ENCODE measurements at places on chromosomes 11 and 22.

- no peak overlapping the region for H3K4me3 ChIP-seq
- peaks cover 12% of the 10 kb centered on the region for H3K4me1 ChIP-seq
- H3K27me3 ChIP-seq = no peaks in the 10 kb centered on the region
- no peak for DNase-seq
- H3K27ac ChIP-seq = no peak overlapping the region
These were observed 2.6 kb downstream of the CYTH4 start for GRCh38 chr22:37284805-37285355.

GRCh38 chr11:22163394-22163797, 29.5 kb upstream of the ANO5 start:
- no peak overlapping the region for H3K4me3 ChIP-seq
- H3K36me3 ChIP-seq = no peaks in the 10 kb centered on the region
- no peaks in the 10 kb centered on the region for H3K4me1 ChIP-seq
- H3K27me3 ChIP-seq = no peaks in the 10 kb centered on the region
- no peak overlapping the region for H3K27ac ChIP-seq
- DNase-seq = no peak

- no peak for DNase-seq
- H3K27ac ChIP-seq = no peak overlapping the region
- no peak overlapping the region for H3K4me3 ChIP-seq
- H3K4me1 ChIP-seq = no peaks in the 10 kb centered on the region
- H3K27me3 ChIP-seq = no peaks in the 10 kb centered on the region
These were observed 9.3 kb upstream of the VPS37C start for GRCh38 chr11:61170566-61170965.

DNA sequence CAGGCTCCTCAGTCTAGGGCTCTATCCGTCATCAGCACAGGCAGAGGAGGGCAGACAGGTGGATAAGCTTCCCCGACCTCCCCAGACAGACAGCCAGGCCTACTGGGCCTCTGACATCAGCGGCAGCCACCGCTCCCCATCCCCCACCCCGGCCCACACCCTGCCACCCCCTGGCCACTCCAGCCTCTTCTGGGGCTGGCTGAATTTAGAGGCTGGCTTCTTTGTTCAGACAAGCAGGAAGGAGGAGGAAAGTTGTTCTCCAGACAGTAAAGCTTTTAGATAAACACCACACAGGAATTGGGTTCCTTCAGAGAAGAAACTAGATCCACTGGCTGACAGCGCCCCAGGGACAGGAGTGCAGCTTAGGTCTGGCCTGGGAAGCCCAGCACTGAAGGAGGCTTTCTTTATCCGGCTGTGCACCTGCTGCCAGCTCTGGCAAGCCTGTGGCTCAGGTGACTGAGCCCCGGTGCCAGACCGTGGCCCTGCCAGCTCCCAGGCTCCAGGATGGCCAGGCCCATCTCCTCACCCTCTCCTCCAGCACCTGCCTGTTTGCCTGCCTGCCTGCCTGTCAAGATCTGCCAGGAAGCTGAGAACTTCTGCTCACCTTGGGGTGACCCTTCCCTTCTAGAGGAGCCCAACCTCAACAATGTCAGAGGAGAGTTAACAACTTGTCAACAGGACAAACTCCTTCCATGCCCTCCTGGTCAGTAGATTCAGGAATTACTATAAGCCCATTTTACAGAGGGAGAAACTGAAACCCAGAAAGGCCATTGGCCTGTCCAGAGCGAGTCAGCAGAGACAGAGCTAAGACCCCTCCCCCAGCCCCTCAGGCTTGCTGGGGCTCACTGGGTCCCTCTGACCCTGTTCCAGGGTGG, 44.0 kb upstream of the KLHL35 start:
- H3K4me3 ChIP-seq = no peak overlapping the region
- no peak for DNase-seq
- H3K27me3 ChIP-seq = no peaks in the 10 kb centered on the region
- H3K36me3 ChIP-seq = no peaks in the 10 kb centered on the region
- peak overlapping the region; percentile 78 for H3K27ac ChIP-seq
- H3K4me1 ChIP-seq = peaks cover 21% of the 10 kb centered on the region

GRCh38 chr11:85806876-85807275, 4.1 kb downstream of the SYTL2 start:
- H3K27ac ChIP-seq = no peak overlapping the region
- no peak overlapping the region for H3K4me3 ChIP-seq
- H3K36me3 ChIP-seq = no peaks in the 10 kb centered on the region
- H3K4me1 ChIP-seq = peaks cover 5% of the 10 kb centered on the region
- peaks cover 27% of the 10 kb centered on the region for H3K27me3 ChIP-seq
